NCI-H2029 treated with DMSO at 0.1 percent for 48 hours (cell line): ENCODE measurements at places on chromosomes 3 and 15.

DNA sequence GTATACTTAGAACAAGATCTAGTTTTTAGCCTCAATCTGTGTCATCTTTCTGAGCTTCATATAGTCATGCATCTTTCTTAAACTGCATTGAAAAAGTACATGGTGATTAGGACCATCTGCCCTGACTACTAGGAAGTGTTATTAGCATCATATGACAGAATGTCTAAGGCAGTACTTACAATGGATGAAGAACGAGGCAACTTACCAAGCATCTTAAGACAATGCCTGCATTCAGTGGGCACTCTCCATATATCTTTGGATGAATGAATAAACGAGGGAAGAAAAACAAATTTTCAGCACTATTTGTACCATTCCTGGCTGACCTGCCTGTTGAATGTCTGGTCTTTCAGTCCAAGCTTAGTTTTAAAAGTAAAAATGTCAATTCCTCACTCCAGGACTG is 185.4 kb upstream of the EPHA3 start:
- no peak for DNase-seq

DNA sequence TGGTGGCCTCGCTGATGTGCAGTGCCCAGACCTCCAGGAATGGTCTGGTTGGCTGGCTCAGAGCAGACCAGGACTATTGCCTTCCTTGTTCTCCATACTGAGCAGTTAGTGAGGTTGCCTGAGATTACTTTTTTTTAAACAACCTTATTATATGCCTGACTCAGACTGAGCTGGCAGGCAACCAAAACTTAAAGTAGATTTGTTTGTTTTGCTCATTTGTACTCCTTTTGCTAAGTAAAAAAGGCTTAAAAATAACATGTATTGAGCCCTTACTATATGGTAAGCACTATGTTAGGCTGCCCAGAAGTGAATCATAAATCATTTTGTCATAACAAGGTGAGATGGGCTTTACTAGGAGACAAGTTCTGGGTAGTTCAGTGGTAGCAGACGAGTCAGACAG is 92.4 kb downstream of the GHSR start:
- no peak for DNase-seq

GRCh38 chr3:88936831-88937230 is 170.6 kb upstream of the EPHA3 start:
- no peak for DNase-seq

GRCh38 chr15:52422001-52422400 is 106.7 kb downstream of the MYO5A start:
- no peak for DNase-seq

- DNase-seq: no peak
Observed at GRCh38 chr15:77181305-77182074, 110.6 kb upstream of the TSPAN3 start.

- no peak for DNase-seq
Observed at GRCh38 chr15:35721751-35722150, 175.8 kb upstream of the DPH6 start.

GRCh38 chr3:193129607-193130006 is 111.4 kb upstream of the PLAAT1 start:
- peak; percentile 2 for DNase-seq

GRCh38 chr15:69679623-69680228 is 227.1 kb downstream of the RPLP1 start:
- no peak for DNase-seq

GRCh38 chr15:67047149-67047661 is 18.2 kb upstream of the SMAD3 start:
- DNase-seq: no peak

DNA sequence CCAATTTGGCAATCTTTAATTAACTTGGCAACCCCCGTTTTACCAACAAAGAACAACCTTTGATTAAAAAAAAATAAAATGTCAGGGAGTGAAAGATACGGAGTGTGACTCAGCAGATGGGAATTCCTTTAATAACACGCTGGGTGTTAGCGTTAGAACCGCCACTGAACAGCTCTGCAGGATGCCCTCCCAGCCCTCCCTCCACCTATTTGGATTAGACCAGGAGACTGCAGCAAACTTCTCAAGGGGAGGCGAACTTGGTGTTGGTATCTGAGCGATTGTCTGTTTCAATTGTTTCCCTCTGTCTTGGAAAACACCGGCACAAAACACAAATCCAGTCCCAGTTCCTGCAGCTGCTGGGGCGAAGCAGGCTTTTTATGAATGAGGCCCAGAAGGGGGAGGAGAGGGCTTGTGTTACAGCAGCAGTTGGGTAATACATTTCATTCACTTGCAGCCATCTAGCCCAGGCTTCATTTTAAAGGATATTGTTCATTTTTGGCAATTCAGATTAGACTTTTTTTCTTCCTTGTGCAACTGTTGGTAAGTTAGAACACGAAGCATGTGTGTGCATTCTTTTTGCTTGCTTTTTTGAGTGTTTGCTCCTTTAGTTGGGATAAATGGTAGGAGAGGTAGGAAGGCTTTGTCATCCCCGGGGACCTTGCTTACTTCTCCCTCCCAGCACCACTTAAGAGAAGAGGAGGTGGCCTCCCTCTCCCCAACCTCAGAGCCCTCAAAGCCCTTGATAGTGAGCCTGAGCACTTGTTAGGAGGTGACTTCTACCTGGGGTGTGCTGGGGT is 152.3 kb downstream of the IGF1R start:
- no peak for DNase-seq

DNA sequence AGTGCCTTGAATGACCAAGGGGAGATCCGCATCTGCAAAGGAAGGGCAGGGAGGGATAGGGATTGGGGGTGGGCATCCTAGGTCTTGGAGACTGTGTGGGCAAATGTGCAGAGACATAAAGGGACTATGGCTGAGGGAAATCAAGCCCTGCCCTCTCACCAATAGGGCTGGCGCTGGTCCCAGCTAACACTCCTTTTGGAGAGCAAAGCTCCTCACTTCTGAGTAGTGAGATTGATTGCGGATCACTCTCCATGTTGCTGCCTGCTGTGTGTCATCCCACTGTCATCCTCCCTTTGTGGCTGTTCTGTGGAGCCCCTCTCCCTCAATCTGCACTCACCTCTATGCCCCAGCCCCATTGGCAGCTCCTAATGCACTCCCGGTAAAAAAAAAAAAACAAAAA is 2.2 kb upstream of the CELSR3 start:
- DNase-seq: peak; percentile 38

GRCh38 chr3:121648219-121648958 is 12.3 kb downstream of the HCLS1 start:
- DNase-seq: no peak

- DNase-seq: no peak
Observed at GRCh38 chr3:191379446-191379845, 49.1 kb upstream of the UTS2B start.

- no peak for DNase-seq
Observed at GRCh38 chr3:69012800-69013252, 658 bp downstream of the EOGT start.

- DNase-seq: no peak
Observed at GRCh38 chr3:42838571-42838970, 29.3 kb downstream of the ACKR2 start.

DNA sequence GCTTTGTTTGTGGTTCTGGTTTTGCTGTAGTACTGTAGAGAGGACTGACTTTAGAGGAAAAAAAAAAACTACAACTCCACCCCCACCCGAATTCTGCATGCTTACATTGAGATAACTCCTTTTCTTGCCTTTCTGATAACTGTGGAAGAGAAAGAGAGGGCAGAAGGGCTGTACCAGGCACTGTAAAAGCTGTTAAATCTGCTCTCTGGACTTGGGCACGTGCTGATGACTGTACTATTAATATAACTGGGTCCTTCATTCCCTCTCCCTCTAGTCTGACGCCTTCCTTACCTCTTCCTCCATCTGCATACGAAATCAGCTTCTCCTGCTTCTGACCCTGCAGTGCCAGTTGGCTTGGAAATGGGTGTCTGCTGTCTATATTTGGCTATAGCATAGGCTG is 15.0 kb downstream of the MAPKBP1 start:
- no peak for DNase-seq

- DNase-seq: no peak
Observed at GRCh38 chr3:128394033-128394432, 72.7 kb downstream of the DNAJB8 start.

- no peak for DNase-seq
Observed at GRCh38 chr3:147008886-147009285, 397.5 kb downstream of the ZIC4 start.

DNA sequence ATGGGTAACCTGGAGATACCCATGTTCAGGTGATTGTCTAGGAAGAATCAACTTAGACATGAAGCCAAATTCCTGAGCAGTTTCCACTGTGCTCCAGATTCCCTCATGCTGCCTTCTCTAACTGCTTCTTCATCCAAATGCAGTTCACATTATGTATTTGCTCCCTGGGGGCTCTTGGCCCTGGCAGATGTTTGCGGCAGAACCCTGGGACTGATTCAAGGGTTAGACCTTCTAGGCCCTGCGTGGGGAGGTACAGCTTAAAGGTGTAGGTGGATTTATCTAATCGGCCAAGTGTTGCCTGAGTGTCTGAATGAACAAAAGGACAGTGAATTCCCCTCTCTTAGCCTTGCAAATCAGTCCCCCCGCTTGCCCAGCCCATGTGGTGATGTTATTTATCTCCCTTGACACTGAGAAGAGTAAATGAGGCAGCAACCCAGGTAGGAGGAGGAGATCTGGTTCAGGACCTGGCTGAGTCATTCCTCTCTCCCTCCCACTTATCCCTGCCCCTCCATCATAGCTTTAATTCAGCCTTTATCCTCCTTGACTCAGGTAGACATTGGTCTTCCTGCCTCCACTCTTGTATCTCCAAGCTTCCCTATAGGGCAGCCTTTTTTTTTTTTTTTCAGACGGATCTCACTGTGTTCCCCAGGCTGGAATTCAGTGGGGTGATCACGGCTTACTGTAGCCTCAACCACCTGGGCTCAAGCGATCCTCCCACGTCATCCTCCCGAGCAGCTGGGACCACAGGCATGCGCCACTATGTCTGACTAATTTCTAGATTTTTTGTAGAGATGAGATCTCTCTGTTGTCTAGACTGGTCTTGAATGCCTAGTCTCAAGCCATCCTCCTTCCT is 54.8 kb downstream of the MAGEF1 start:
- no peak for DNase-seq

- DNase-seq: no peak
Observed at GRCh38 chr3:34995796-34996430, 643.4 kb upstream of the ARPP21 start.

- no peak for DNase-seq
Observed at GRCh38 chr15:42933886-42934667, 13.5 kb upstream of the TTBK2 start.

DNA sequence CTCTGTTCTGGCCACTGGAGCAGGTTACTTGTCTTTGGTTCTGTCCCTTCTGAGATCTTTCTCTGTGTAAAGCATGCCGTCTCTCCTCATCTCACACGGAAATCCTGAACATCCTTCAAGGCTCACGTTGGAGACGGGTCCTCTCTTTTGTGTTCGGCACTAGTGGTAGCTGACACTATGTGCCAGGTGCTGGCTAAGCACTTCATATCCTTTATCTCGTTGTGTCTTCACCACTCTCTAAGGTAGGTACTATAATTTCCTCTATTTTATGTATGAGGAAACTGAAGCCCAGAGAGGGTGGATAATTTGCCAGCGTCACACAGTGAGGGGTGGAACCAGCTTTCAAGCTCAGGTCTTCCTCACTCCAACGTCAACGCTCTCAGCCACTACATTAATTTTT is 1.2 kb downstream of the IFT122 start:
- DNase-seq: no peak

- no peak for DNase-seq
Observed at GRCh38 chr15:53671545-53671944, 87.9 kb downstream of the WDR72 start.

DNA sequence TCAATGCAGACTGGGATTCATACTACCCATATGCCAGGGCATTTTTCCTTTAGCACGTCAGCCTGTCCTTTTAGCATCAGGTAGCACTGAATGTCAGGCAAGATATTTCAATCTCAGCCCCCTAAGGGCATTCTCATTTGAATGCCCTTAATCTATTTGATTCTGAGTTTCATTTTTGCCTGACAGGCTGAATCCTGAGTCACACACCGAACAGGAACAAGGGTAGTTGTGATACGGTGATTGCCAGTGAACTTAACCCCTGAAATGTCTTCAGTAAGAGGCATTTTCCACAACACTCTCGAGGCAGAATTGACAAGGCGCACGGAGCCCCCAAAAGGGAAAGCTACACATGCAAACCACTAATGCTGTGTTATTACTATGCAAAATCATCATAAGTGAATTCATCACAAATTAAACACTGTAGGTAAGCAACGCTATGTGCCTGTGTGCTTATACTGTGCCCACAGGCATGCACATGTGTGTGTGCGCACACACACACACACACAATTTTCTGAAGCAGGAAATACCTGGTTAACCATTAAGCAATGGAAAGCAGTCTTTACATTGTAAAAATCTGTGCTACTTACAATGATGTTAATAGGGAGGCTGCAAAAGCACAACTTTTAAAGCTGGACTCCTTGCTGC is 130.4 kb downstream of the ZNF385D start:
- no peak for DNase-seq

- no peak for DNase-seq
Observed at GRCh38 chr3:111252779-111253178, 181.2 kb downstream of the NECTIN3 start.

- no peak for DNase-seq
Observed at GRCh38 chr15:90465140-90465929, 64.4 kb upstream of the CRTC3 start.

DNA sequence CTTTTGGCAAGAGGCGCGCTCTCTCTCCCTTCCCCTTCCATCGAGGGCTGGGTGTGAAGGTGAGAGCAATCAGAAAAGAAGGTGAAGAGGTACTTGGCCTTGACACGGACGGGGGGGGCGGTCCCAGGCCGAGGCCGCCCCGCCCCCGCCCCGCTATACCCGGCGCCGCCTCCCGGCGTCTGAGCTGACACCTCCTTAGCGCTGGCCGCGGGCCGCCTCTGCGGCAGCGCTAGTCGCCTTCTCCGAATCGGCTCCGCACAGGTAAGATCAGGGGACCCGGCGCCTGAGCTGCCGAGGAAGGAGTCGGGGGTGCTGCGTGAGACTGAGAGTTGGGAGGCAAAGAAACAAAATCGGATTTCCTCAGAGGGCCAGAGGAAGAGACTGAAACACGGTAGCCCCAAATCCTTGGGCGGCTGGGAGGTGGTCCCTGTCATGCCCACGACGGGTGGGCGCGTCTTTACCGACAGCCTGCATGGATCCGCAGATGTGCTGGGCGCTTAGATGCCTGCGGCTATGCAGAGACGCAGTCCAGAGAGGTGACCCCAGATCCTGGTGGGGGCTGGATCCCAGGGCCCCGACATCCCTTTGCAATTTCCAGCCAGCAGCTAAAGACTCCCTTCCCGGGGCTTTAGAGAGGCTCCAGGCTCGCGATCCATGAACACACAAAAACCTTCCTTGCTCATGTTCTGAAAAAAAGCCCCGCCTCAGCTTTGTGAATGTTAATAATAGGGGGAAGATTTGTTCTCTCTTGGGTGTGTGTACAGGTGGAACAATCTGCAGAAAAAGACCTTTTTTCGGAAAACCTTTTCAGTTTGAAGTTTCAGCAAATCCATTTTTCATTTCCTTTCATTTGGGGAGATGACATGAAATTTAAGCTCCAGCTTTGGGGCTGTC is at the start of gene ENTPD3:
ENTPD3 (plus strand) TSS at position 184 of the 894 bp plus-strand sequence. CDS start 874 bp downstream, outside the sequence.
- DNase-seq: peak; percentile 43
